SIG-M5 (cell line): ENCODE measurements at places on chromosomes 7 and 10.

DNA sequence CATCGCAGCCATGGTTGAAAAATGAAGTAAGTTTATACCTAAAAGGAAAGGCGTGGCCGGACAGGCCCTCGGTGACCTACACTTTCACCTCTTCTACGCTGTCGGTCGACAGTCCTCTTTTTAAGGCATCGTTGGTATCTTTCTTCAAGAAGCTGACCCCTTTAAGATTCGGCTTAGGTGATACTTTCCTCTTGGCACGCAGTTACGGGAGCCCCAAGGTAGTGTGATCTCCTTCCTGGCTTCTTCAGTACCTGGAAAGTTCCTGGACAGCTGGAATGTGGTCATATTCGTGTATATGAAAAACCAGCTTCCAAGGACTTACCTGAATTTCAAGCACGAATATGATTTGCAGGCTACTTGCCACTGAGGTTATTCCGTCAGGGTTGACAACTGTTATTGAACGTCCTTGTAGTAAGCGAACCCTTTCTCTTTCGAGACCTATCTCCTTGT lies 885 bp upstream of the SYPL1 start:
- DNase-seq: no peak

- DNase-seq: no peak
Observed at GRCh38 chr7:16778476-16778875, 24.9 kb downstream of the TSPAN13 start.

DNA sequence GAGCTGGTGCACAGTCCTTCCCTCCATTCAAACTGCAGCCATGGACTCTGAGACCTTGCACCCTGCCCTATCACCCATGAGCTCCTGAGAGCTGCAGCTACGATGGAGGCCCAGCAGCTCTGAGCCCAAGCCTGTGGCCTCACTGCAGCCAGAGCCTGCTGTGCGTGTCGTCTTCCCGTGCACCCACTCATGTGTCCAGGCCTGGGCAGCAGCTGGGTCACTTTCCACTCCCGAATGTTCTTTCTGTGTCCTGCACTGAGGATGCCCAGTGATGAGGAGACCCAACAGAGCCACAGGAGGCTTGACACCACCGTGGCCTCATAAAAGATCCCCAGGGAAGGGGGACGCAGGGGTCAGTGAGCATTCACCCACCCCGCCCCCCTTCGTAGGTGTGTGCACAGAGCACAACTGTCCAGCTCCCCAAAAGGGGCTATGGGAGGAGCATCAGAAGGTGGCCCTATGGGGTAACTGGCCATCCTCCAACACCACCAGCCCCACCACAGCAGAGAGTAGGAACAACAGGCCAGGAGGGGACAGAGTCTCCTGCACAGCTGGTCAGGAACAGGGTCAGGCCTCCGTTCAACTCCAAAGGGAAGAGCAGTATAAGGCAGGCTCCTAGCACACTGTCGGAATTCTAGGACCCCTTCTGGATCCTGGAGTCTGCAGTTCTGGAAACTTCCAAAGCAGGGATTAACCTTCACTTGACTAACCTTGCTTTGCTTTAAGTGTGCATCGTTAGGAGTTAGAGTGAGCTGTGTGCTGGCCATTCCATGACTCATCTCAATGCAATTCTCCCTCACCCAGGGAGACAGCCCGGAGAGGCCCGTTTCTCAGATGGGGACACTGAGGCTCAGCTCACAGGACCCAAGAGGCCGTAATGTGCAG lies 52.6 kb downstream of the RASGEF1A start:
- DNase-seq: no peak

- DNase-seq: no peak
Observed at GRCh38 chr7:51160990-51161615, 155.5 kb downstream of the COBL start.

- DNase-seq: peak; percentile 15
Observed at GRCh38 chr7:80679921-80680907, 41.8 kb downstream of the CD36 start.

GRCh38 chr10:87640043-87640442 lies 19.6 kb upstream of the PAPSS2 start:
- DNase-seq: no peak

GRCh38 chr10:77845451-77845850 lies 81.1 kb downstream of the DLG5 start:
- DNase-seq: no peak

- DNase-seq: no peak
Observed at GRCh38 chr10:46292573-46293023, 5.8 kb downstream of the ANTXRL start.
